ENCODE measurements at places on chromosomes 1 and 21.

DNA sequence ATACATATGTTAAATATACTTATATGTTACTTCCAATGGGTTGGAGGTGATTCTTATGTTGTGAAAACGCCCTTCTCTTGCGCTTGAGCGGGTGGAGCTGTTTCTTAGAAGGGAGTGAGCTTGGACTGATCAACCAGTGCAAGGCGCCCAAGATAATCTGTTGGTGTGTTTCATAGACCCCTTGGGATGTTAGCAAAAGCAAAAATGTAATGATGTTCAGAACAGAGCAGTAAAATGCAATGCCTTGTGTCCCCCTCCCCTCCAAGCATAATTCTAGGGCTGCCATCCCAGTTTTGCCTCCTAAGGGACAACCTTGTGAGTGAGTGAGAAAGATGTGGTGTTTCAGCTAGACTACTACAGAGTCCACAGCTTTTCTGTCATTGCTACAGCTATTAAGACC lies 6.2 kb upstream of the CD34 start:
- no peak for DNase-seq

DNA sequence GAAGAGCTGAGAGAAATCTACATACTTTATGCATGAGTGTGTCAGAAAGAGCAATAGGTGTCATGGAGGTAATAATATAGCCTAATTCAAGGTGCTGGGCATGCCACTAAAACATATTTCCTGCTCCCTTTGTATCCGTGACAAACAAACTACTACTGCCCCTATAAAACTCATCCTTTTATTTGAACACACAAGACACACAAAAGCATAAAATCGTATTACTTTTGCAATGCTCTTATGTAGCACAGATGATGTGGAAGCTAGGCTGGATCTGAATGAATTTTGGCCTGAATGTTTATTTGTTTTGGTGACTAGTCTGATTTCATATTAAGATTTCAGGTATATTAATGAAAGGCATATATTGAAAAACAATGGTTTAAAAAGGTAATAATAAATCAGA lies 239.3 kb upstream of the NEGR1 start:
- DNase-seq, result no peak

- DNase-seq, result peak; percentile 61
Measured at GRCh38 chr1:31843506-31843905, 27.7 kb upstream of the SPOCD1 start.

DNA sequence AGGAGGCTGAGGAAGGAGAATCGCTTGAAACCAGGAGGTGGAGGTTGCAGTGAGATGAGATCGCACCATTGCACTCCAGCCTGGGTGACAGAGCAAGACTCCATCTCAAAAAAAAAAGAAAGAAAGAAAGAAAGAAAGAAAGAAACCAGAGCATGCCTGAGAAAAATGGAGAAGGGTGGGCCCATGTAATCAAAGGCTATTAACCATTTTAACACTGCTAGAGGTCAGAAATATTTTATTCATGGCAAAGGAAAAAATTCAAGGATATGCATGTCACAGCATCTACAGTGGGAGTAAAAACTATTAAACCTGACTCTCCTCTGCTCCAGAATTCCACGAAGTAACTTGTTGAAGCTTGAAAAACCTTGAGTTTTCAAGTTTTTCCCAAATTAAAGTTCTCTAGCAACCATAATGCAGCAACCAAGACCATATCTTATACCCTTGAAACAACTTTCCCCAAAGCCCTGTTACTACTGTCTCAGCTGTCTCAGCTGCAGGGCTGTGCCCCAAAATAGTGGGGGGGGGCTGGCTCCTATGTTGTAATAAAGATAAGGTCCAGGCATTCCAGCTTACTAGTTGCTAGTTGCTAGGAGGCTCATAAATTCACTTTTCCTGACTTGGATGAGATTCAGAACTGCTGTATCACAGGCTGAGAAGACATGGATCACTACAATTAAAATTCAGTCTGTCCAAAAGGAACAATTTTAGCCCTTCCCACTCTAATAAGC lies 112.9 kb upstream of the SOD1 start:
- DNase-seq, result no peak

DNA sequence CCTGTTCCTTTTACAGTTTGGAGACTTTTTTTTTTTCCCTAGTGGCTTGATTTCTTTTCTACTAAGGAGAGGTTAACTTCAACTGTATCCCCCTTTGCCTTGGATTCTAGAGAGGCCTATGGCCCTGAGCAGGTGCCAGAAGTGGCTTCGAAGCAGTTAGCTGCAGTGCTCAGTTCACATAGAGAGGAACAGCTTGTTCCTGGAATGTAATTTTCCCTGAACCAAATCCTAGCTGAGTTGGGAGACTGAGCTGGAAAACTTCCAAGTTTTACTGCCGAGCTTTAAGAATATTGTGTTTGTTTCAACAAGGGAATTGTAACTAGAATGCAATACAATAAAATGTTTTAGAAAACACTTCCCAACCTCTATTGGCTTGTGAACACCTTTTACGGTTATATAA lies 17.5 kb downstream of the RD3 start:
- no peak for DNase-seq

GRCh38 chr1:234921266-234922062 lies 207.2 kb downstream of the TOMM20 start:
- DNase-seq, result no peak

DNA sequence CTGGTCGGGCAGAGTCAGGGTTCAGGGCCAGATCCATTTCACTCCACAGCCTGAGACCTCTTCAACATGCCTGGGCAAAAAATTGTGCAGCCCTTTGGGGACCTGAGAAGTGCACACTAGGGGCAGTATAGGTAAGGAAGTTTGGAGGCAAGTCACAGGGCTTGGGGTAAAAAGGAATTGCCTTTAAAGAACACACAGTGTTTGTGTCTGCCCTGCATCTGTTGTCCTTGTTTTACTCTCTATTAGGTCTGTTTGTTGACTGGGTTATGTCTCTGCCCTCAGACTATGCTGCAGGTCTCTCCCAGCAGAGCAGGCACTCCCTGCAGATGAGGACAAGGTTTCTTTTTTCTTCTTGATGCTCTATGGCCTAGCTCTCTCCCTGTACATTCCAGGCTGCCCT lies 22.0 kb downstream of the LDLRAD2 start:
- no peak for DNase-seq

DNA sequence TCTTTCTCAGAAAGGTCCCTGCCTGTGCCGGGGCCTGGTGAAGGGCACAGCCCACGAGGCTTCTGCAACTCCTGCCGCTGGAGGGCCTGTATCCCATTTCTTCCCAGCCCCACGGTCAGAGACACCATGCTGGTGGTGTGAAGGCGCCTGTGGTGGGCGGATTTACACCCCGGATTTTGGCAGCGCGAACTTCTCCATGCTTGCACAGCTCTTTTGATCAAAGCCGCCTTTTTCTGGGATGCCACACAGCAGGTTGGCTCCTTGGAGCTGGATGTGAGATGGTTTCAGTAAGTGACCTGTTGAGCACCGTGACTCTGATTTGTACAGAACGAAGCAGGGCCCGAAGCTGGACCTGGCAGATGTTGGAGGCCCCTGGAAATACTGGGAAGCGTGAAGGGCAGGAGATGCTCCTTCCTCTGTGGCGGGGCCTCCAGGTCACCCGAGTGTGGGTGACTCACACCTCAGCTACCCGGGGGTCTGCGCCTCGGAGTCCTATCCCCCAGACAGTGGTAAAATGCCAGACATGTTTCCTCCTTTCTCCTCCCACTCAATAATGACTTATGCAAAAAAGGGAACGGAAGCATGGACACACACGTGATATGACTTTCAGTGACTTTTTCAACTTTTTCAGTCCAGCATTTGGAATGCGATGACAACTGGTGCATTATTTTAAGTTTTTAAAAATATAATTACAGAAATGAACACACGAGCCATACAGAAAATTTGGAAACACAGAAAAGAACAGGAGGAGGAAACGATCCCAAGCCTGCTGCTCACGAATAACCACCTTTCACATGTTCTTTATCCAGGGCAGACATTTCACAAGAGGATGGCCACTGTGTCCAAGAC lies 9.0 kb downstream of the UMODL1 start:
- no peak for DNase-seq

- DNase-seq, result no peak
Measured at GRCh38 chr1:229848752-229849677, 218.0 kb upstream of the GALNT2 start.

GRCh38 chr1:63320022-63320721 lies 2.2 kb upstream of the FOXD3 start:
- no peak for DNase-seq

DNA sequence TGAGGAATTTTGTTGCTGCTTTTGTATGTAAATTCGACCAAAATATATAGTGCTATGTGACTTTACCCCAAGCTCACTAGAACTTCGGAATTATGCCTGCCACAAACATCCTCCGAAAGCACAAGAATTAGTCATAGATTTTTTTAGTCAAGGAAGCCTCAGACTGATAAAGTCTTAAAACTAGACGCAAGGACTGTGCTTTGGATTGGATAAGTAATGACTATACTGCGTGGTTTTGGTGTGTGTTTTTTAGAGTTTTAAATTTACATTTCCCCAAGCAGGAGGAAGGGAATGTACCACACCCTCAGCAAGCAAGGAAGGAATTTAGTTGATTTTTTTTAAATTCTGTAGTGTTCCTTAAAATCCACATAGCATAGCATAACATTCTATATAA lies 10.3 kb downstream of the WLS start:
- DNase-seq, result no peak

- no peak for DNase-seq
Measured at GRCh38 chr21:29753216-29753615, 186.6 kb downstream of the GRIK1 start.

DNA sequence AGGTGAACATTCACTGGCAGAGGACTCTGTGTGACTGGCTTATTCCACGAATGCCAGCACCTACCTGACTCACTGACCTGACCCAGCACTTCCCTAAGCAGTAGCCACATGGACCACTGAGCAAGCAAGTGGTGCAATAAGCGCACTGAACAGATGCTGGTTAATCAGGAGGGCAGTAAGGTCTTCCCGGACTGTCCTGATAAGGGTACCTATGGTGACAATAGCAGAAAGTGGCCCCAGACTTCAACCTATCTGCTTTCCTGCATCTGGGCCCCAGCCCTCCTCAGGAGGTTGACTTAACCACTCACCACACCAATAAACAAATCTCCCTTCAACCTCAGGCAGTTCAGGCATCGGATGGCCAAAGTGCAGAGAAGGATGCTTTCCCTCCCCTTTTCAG lies 65.7 kb downstream of the SETD4 start:
- DNase-seq, result no peak

DNA sequence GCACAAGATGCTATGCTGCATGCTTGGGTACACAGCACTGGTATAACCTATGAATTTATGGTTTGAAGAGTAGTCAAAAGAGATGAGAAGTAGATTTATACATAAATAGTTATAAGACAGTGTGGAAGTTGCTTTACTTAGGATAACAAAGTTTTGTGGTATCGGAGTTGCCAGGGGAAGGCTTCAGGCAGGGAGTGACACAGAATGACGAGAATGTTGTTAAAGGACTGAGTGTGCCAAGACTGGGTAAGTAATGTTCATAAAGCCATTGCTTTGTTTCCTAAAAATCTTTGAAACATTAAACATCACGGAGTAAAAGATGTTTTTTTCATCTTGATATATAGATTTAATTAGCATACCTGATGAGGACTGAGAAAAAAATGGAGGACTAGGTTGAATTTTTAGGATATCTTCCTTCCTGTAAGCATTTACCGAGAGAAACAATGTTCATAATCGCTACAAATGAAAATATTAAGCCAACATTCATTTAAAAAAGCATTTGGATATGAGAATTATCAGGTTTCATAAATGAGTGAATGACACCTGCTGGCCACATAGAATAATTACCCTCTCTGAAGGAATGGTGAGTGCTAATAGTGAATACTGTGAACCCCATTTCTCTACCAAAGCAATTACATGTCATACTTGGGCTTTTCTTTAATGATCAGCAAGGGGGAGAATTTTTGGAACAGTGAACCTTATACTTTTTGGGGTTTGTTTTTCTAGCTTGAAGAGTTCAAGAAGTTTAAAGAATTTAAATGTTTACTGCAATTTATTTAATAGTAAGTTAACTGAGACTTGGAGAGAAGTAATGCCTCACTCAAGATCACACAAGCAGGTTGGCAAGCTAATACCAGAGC lies 28.4 kb downstream of the EXTL2 start:
- peak; percentile 44 for DNase-seq

- no peak for DNase-seq
Measured at GRCh38 chr1:183675883-183676585, 22.9 kb upstream of the APOBEC4 start.

DNA sequence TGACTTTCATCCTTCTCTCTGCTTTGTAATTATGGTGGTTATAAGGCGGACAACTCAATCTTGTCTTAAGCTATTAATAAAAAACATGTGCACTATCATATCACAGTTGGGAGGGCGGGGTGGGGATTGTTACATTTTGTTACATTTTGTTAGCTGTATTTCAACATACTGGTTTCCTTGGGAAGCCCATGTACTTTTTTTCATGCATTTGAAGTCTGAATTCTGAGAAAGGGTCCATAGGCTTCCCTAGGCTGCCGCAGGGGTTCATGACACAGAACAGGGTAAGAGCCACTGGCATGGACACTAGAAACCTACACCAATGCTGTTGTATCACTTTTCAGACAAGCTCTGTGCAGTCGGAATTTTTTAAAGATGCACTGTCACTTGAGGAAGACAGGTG lies 178.8 kb downstream of the ETS2 start:
- DNase-seq, result peak; percentile 41

GRCh38 chr1:193338194-193338593 lies 151.8 kb upstream of the B3GALT2 start:
- DNase-seq, result no peak

DNA sequence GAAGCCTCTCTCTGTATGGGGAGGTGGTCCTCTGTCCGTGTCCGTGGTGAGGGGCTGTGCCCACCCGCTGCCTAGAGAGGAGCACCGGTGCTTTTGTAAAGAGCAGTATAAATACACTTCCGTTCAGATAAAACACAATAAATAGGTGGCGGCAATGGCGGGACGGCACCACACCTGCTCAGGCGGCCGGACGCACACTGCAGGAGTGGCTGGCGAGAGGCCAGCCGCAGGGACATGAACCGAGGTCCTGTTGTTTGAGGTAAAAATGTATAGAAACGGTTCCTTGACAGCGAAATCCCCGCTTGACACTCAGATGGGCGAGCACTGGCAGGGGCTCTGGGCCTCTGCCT lies 40.8 kb downstream of the KRTAP10-1 start:
- no peak for DNase-seq

DNA sequence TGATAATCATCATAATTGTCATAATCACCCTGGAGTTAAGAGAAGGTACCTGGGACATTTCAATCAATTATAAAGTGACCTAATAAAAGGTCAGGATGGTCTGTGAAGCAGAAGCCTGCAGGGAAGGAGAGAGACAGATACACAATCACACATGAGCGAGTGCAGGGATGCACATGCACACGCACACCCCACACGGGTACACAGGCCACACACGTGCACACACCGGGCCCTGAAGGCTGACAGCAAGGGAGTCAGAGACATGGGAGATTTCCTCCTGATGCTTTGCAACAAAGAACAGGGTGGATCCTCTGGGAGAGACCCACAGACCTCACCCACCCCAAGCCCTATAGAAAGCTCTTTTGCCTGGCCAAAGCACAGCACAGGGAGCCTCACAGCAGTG lies 82.3 kb upstream of the ZC3H12A start:
- DNase-seq, result no peak
